ENCODE measurements at places on chromosomes 2 and 18. TPM values are rescaled to one million over a fixed set of nuclear protein-coding genes. Genes with fewer than 3 reads are reported as not detected.

Gene TAF1B
- 20.6 TPM for total RNA-seq

Gene ZNF385B
- total RNA-seq = not detected

Gene RNMT
- 44.6 TPM for total RNA-seq

Gene DIPK1C
- total RNA-seq = not detected

Gene IL36A
- total RNA-seq = not detected

Gene SPP2
- not detected for total RNA-seq

Gene SLC5A7
- not detected for total RNA-seq

Gene CD8A
- total RNA-seq = 359 TPM

Gene FOXD4L1
- total RNA-seq = 0.15 TPM

Gene PLEKHH2
- total RNA-seq = 0.49 TPM

Gene AQP12B
- total RNA-seq = not detected

DNA sequence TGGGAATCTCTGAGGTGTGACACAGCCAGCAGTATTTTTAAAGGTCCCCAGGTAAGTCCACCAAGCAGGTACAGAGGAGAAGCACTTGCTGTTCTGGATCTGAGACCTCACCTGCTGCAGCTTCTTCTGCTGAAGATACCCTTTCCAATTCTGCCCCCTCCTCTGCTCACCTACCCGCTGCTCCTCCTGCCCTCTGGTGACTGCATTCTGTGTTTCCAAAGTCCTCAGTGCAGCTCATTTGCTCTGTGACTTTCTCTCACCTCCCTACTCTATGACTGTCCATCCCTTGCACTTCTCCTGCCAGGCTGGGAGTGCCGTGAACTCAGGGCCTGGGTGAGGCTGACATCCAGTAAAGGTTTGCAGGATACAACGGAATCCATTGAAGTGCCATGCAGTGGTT, 205.2 kb upstream of the LYPD1 start:
- DNase-seq = no peak

DNA sequence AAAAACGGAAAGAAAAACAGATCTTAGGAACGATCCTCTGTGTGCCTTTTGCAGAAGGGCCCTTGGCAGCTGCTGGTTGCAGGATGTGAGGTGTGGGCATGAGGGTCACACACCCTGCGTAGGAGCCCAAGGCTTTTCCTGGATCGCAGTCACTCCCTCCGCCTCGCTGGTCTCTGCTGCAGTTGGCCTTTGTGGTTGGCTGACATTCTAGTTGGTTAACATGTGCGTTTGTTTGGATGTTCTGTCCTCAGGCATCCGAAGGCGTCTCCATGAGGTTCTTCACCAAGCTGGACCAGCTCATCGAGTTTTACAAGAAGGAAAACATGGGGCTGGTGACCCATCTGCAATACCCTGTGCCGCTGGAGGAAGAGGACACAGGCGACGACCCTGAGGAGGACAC, 61.7 kb downstream of the INPP5D start:
- no peak for DNase-seq

GRCh38 chr2:98548920-98549818, 59.1 kb downstream of the COA5 start:
- no peak for DNase-seq

GRCh38 chr2:119544075-119544938, at the start of gene CFAP221:
Gene CFAP221 (plus strand): TSS chr2:119544449. CDS start chr2:119546132, 1,683 bp downstream.
- DNase-seq = no peak

GRCh38 chr18:53472546-53472945, 751.9 kb downstream of the MBD2 start:
- DNase-seq = no peak

DNA sequence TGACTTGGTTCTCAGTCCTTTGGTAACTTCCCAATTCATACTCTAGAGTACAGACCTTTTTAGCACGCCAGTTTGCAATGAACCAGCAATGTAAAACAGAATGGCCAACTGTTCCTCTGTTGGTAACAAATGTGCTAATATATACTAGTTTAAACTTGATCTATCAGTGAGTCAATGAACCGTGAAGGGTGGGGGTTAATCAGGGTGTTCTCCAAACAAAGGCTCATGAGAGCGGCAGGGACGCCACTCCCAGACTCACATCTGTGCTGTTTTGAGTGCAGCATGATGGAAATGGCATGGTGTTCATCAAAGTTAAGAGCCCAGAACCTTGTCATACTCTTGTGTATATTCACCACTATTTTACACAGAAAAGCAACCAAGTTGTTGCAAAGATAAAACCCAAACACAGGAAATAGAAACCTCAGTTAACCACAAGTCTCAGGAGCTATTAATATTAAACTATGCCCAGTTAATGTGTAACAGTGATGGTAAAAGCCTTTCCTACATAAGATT, 70.3 kb downstream of the CERKL start:
- peak; percentile 1 for DNase-seq

- peak; percentile 26 for DNase-seq
Measured at GRCh38 chr2:37654932-37655841, 16.3 kb downstream of the CDC42EP3 start.

- DNase-seq = no peak
Measured at GRCh38 chr2:38486213-38487026, 109.3 kb upstream of the ATL2 start.

- no peak for DNase-seq
Measured at GRCh38 chr2:187748958-187749357, 194.7 kb upstream of the TFPI start.

DNA sequence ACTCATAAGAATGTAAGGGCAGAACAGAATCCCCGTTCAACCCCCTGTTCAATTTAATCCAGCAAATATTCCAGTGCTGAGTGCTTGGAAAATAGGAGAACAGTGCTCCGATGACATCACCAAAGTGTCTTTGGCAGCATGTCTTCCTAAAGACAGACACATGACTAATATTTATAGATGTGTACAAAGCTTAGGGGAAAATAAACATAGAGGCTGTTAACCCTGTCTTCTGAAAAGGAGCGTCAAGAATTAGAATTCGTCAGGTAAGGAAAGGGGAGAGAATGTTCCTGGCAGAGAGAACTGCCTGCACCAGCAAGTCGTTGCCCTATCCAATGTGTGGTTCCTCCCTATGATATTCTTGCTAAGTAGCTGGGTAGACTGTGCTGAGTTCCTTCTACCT, 72.7 kb downstream of the PLB1 start:
- no peak for DNase-seq

- DNase-seq = no peak
Measured at GRCh38 chr2:222289278-222290160, 9.3 kb downstream of the PAX3 start.

- no peak for DNase-seq
Measured at GRCh38 chr2:208627110-208627884, 220.7 kb downstream of the PTH2R start.

- DNase-seq = no peak
Measured at GRCh38 chr2:204586444-204587180, 41.3 kb downstream of the PARD3B start.

- DNase-seq = no peak
Measured at GRCh38 chr2:129880309-129880708, 99.2 kb upstream of the RAB6C start.

DNA sequence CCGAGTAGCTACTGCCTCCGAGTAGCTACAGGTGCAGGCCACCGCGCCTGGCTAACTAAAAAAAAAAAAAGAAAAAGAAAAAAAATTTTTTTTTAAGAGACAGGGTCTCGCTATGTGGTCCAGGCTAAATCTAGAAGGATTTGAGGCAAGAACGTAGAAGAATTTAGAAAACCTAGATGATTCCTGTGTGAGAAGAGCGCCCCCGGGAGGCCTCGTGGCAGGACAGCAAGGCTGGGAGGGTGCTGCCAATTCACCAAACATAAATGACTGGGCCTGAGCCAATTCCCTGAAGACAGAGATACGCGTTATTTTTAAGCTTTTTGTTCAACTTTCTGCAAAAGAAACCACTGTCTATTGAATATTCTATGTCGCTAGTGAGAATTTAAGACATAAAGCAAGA, 90.1 kb upstream of the TGFA start:
- no peak for DNase-seq

DNA sequence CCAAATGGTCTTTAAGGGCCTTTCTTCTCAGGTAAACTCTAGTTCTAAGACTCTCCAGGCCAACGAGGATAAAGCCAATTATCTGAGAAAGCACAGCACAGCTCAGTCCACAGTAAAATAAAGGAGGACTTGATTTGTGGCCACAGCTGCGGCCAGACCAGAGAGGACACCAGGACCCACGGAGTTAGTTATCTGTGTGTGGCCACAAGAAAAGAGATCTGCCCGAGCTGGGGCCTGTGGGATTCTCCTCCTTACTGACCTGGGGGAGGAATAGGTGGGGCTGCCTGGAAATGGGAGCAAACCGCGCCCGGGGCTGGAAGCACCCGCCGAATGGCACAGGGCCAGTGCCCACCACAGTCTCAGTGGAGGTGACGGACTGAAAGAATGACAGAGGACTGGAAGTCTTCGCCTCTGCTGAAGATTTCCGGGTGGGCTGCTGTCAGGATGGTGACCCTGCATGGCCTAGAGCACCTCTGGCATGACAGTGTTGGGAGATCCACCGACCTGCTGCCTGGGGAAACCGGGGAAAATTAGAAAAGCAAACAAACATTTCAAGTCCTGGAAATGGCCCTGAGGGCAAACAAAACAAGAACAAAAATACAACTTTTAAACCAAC, 13.3 kb downstream of the PROC start:
- no peak for DNase-seq

GRCh38 chr2:168247341-168248261, at the start of gene STK39:
Gene STK39 (minus strand): TSS chr2:168247595. CDS start chr2:168247435, 160 bp downstream.
- peak; percentile 74 for DNase-seq

DNA sequence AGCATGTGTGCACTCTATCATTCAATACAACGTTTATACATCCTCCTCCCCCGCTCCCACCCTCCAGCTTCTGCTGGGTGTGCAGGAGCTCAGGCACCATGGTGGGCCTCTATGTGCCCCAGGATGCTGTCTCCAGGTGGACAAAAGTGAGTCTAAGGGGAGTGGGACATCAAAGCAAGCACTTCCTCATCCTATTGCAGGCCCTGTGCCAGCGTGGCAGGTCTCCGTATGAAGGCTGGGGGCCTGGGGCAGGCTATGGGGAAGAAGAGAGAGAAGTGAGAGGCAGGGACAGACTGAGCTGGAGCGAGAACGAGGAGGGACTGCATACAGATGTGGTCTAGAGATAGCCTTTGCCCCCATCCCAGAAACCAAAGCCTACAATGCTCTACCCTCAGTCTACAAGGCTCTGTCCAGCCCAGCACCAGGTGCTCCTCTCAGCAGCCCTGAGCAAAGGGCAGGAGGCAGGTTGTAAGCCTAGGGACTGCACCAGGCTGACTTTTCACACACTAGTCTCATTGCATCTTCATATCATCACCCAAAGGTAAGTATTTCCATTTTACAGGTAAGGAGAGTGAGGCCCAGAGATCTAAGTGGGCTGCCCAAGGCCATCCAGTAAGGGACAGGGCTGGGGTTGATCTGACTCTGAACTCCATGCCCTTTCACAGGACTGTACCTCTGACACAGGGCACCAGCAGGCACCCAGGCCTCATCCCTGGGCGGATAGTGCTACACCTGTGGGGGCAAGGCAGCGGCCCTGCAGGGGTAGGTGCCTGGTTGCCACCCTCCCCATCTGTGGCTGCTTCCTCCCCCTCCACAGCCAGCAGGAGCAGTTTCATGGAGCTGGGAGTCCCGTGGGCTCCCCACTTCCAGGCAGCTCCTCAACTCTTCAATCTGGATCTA, 14.0 kb upstream of the ARID5A start:
- no peak for DNase-seq

GRCh38 chr18:11183637-11184036, 34.3 kb upstream of the PIEZO2 start:
- DNase-seq = no peak

GRCh38 chr18:8667846-8668245, 37.5 kb upstream of the MTCL1 start:
- no peak for DNase-seq

DNA sequence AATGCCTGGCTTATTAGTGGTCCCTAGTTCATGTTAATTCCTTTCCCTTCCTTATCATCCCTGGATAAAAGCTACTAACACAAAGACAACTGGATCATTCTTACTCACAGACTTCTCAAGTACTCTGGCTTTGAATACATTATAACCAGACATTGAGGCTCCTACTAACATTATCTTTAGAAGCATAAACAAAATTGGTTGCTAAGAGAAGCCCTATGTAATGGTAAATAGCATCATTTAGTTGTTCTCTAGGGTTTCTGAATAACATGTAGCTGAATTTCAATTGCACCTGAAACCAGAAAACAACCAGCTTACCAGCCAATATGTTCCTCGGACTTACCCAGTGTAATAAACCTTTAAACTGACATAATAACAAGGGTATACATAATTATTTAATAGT, 114.1 kb upstream of the NCKAP5 start:
- DNase-seq = no peak

GRCh38 chr2:508121-508520, 169.1 kb downstream of the TMEM18 start:
- DNase-seq = no peak

- no peak for DNase-seq
Measured at GRCh38 chr2:3730646-3731045, 27.3 kb downstream of the DCDC2C start.

- DNase-seq = no peak
Measured at GRCh38 chr2:118333664-118334063, 245.4 kb downstream of the INSIG2 start.

DNA sequence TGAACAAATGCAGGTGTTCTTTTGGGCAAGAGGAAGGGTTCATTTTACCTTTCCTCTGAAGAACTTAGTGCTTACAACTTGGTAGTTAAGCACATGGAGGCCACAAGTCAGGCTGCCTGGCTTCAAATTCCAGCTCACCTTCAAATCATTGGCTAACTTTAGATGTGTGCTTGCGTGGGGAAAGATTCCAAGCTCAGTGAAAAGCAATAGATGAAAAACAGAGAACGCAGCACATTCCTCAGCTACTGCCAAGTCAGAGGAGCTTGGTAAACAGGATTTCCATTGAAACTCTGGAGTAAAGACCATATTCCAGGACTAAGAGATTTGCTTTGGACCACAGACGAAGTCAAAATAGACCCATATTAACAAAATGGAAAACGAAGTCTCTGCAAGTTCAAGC, 96.3 kb upstream of the ASB18 start:
- no peak for DNase-seq

- no peak for DNase-seq
Measured at GRCh38 chr2:63055226-63056106, 4.8 kb downstream of the OTX1 start.

GRCh38 chr2:231094736-231095346, 30.0 kb downstream of the HTR2B start:
- no peak for DNase-seq

DNA sequence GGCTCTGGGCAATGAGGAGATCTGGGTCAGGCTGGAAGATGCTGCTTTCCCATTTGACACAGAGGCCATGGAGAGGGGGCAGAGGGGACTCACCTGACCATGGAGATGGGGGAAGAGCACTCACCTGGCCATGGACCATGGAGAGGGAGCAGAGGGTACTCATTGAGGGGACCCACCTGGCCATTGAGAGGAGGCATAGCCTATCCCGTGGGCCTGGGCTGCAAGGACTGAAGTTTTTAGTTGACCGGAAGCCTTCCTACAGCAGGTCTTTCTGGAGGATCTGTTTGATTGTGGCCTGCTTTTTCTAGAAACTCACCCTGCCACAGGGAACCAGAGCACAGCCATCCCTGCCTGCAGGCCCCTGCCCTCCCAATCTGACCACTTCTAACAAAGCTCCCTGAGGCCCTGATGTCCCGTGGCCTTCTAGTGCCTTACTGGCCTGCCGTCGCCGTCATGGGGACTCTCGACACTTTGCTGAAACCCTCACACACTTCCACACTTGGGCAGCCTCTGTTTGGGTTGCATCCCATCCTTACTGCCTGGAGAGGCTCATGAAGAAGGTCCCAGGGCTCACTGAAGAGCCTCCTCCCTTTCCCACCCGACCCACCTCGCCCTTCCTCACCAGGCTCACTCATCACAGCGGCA, 5.1 kb upstream of the PROM2 start:
- no peak for DNase-seq

- no peak for DNase-seq
Measured at GRCh38 chr2:204585930-204586329, 40.7 kb downstream of the PARD3B start.

Measured in CD8-positive, alpha-beta memory T cell (primary cell).